ENCODE measurements at places on chromosomes 12 and 14.

GRCh38 chr14:59664741-59665140 is 88.1 kb upstream of the CCDC175 start:
- no peak for DNase-seq

DNA sequence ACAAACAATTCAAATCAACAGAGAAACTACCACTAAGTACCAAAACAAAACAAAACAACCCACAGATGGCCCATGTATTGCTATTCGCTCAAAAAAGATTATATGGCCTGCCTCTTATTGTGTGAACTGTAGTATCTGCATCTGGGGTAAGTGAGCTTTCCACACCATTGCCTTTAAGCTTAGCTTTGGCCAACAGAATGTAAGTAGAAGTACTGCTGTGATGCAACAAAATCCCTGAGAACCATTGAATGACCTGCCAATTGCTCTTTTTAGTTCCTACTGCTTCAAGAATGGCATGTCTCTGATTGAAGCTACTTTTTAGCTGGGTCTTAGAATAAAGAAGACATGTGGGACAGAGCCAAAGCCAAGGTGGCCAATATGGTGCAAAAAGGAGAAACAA is 32.5 kb downstream of the PPFIA2 start:
- no peak for DNase-seq

DNA sequence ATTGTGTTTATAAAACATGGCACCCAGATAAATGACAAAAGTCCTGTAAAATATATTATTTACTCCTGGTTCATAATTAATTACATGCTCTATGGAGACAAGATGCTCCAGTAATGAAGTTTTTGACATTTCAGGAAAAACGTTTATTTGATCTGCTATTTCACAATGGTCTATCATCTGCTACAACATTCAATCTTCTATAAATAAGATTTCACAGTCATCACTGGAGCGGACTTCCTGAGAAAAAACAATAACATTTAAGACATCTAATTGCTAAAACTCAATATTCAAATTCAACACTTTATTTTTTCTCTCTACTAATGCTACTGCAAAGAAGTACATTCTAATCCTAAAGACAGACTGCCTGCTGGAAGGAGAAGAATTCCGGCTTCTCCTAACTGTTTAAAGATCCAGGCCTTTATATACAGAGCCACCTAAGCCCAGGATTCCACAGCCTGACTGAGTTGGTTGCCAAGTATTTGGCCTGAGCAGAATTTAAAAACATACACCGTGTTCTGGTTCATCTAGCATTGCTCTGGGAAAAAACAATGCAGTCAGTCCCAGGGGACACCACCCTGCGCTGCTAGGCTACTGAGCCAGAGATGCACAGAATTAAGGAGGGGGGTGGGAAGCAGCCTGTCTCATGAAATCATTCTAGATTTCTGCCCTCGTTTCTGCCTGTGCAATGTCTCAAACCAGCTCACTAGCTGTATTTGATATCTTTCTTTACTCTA is 58.0 kb downstream of the TMTC1 start:
- DNase-seq, result no peak

DNA sequence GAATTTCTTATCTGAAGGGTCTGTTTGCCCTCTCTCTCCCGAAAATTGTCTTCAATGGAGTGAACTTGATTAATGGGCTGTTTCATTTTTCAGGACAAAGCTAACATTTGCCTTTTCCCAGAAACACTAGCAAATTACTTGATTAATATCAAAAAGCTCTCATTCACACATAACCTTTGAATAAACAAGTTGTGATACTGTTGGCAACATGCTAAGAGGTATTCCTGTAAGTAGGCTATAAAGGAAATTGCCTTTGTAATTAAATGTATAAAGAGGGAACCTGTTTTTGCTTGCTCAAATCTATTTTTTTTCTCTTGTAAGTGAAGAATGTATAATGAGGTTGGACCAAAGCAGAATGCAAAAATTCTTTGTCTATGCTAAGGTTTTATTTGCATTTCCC is 457.2 kb downstream of the TMTC2 start:
- DNase-seq, result no peak
